CD4-positive, alpha-beta T cell (primary cell): ENCODE measurements at places on chromosomes 13 and 19.

DNA sequence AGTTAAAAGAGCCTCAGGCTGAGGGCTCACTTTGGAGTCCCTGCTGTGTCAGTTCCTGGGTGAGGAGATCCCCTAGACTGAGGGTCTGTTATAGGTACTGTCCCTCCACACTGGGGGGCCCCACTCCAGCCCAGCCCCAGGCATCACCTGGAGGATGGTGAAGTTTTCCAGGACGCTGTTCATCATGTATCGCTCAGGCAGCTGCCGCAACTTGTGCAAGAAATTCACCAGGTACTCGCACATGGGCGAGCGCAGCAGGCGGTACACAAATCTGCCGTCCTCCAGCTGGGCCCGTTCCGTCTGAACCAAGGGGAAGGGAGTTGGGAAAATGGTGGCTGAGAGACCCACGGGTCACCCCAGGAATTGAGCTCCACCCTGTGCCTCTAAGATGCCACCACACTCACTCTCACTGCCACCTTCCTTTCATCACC, 7.1 kb downstream of the CD37 start:
- DNase-seq = no peak

GRCh38 chr13:44159633-44160279, 213.9 kb upstream of the SERP2 start:
- DNase-seq = no peak

DNA sequence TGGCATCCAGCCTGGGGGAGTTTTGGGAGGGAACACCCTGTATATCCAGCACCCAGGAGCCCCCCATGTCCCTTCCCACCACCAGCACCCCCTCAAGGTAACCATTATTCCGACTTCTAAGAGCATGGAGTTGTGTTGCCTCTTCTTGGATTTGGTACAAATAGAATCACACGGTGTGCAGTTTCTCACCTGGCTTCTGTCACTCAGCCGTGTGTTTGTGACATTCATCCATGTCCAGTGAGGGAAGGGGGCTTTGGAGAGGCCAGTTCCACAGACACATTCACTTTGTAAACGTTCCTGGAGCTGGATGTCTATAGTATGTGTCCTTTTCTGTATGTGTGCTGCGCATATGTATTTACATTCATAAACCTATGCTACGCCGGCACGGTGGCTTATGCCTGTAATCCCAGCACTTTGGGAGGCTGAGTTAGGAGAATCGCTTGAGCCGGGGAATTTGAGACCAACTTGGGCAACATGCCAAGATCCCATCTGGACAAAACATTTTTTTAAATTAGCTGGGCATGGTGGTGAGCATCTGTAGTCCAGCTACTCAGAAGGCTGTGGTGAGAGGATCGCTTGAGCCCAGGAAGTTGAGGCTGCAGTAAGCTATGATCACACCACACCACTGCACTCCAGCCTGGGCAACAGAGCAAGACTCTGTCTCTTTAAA, 36.6 kb downstream of the MYH14 start:
- DNase-seq = no peak

DNA sequence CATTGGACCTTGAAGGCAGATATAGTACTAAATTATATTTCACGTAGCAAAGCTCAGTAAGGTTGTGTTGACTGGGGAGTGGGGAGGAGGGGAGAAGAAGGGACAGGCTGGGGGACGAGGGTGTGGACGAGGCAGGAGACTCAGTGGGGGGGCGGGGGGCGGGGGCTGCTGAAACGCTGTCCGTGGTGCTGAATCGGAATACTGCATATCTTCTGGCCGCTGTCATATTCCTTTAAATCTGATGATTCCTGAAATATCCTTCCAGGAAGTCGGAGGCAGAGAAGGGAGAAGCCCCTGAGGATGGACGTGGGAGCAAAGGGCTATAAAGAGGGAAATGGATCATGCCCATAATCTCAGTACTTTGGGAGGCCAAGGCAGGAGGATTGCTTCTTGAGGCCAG, 34.7 kb upstream of the CASP14 start:
- no peak for DNase-seq

DNA sequence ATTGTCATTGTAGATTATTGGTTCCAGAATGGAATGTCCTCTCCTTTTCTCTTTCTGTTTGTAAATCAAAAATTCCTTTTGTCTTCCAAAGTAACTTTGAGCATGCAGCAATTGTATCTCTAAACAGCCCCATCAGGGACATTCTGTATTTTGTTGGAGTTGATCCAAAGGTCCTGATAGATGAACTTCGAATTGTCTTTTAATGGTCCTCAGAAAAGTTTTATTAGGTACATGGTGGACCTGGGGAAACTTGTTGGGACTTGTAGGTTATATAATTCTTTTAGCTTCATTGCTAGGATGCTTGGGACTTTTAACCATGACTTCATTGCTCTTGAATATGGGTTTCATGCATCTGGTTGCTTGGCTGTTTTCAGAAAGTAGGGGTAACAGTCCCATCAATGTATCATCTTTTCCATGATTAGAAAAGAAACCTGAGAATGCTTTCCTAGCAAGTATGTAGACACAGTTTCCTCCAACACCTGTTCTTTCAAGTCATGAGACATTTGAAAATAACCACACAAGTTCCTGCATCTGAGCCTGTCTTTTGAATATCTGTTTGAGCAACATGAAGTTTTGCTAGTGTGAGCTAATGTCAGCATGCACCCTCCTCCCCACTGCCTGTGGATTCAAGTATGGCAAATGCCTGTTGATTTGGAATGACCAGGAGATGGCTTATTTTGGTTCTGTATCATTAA, 413.1 kb downstream of the KCNRG start:
- no peak for DNase-seq

GRCh38 chr13:24661713-24662112, 18.5 kb upstream of the ATP12A start:
- no peak for DNase-seq

GRCh38 chr13:109055850-109056249, 426.4 kb downstream of the MYO16 start:
- no peak for DNase-seq

GRCh38 chr13:47661076-47661475, 340.0 kb downstream of the SUCLA2 start:
- no peak for DNase-seq
